ENCODE measurements at places on chromosomes 16 and 17. TPM values are rescaled to one million over a fixed set of nuclear protein-coding genes. Genes with fewer than 3 reads are reported as not detected.

The SLC5A10 gene
- total RNA-seq, result not detected

The CA5A gene
- 0.06 TPM for total RNA-seq

The MT1E gene
- 158 TPM for total RNA-seq

DNA sequence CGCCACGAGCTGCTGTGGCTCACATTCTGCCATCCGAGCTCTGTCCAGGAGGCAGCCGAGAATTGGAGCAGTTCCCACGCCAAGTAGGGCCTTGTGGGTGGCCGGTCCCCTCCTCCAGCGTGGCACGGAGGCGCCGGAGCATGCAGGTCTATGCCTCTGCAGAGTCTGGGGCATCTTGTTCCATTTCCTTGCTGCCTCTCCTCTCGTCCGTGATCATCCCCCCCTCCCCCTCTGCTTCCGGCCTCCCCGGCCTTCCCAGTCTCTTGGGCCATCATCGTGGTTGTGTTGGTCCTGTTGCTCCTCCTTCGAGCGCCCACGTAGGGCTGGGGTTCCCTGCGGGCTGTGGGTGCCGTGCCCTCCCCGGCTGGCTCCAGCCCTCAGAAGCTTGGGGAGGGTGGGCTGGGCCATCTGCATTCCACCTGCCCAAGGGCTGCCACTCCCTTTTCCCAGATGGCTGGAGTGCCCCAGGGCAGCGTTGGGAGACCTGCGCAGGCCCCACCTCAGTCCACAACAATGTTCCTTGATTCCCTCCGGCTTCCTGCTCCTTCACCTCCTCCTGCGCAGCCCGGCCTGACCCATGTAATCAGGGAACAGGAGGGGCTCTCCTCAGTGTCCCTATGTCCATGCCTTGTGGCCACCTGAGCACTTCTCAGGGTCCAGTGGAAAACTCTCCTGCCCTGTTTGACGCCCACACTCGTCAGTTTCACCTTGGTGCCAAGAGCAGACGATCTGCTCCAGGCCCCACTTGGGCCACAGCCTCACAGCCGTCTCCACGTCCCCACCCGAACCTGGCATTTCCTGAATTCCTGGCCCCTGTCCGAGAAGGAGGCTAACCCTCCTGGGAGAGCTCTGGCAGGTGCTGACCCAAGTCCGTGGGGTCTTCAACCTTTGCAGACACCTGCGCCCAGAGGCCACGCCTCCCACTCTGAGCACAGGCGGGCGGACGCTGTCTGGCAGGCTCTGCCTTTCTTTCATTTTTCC lies 37.1 kb downstream of the BAIAP2 start:
- DNase-seq, result peak; percentile 86

- no peak for DNase-seq
Observed at GRCh38 chr17:9676084-9676483, 30.8 kb downstream of the USP43 start.

GRCh38 chr16:71297341-71297634 lies 8.1 kb upstream of the CMTR2 start:
- no peak for DNase-seq

- no peak for DNase-seq
Observed at GRCh38 chr16:4850211-4850610, 2.9 kb downstream of the UBN1 start.
